NCI-H1048 (cell line): ENCODE measurements at places on chromosomes 3 and 15.

DNA sequence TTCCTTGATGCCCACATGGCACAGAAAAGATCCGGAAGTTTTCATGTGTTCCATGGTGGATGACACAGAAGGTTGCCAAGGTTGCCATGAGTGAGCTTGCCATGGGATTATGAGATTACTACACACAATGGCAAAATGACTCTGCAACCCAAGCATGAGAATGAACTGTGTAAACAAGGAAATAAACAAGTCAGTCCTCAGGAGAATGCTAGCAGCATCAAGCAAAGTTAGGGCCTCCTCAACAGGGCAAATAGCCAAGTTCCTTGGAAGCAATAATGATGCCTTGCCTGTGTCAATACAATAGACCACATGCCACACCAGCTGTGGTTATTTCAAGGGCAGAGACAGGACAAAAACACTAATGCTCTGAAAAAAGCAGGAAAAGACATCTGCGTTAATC is 41.8 kb downstream of the AQR start:
- DNase-seq, result no peak

DNA sequence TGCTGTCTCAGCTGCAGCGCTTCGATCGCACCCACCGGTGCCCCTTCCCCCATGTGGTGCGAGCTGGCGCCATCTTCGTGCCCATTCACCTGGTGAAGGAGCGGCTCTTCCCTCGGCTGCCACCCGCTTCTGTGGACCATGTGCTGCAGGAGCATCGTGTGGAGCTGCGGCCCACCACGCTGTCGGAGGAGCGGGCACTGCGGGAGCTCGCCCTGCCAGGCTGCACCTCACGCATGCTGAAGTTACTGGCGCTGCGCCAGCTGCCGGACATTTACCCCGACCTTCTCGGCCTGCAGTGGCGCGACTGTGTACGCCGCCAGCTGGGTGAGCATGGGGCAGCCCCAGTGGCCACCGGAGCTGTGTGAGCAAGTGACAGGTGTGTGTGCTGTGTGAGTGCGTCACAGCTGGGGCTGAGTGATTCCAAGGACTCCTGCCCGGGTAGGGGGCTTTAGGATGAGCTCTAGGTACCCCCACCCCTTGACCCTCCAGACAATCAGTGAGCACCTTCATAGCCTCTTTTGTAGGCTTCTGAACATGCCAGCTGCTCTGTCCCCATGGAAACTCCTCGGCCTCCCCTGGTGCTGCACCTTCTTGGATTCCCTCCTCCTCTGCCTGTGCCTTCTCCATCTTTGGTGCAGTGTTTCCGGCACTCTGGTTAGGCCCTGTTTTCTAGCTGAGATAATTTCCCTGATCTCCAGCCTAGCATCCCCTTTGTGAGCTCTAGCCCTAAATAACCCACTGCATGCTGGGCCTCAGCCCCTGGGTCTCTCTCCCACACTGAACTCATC is 7.0 kb downstream of the C15orf39 start:
- no peak for DNase-seq

GRCh38 chr3:56373386-56373785 is 94.9 kb downstream of the ERC2 start:
- DNase-seq, result no peak

GRCh38 chr15:53786401-53786800 is 26.9 kb upstream of the WDR72 start:
- DNase-seq, result no peak

- no peak for DNase-seq
These were observed 11.3 kb downstream of the QTRT2 start for GRCh38 chr3:114067804-114068203.

GRCh38 chr3:150324788-150325187 is 83.3 kb upstream of the TSC22D2 start:
- no peak for DNase-seq

- DNase-seq, result no peak
These were observed 20.7 kb downstream of the IGSF11 start for GRCh38 chr3:119013951-119014350.

DNA sequence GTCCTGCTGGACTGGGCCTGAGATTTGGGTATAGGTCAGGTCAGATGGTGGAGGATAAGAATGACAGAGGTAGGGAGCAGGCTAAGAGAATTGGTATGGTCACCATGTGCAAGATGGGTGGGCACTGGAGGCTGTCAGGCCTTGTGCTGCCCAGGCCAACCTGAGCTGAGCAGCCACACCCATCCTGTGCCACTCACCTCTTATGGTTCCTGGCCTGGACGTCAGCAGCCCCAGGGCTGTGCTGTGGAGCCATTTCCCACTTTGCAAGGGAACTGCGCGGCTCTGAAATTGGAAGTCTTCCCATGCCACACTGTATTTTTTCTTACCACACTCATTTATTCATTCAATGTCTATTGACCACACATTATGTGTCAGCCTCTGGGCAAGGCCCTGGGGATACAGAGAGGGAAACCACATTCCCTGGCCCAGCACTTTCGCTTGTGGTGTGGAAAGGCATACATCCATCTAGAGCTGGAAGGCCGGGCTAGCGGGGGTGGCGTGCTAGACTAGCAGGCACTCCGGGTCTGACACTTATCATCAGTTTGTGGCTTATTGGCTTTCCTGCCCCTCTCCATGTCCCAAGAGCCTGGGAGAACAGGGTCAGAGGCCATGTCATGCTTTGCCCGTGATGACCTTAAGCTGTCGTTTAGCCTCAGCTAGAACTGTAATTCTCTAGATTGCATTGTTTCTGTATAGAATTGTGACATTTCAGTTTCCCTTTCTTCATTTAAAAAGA is 51.1 kb upstream of the POLG start:
- DNase-seq, result no peak

DNA sequence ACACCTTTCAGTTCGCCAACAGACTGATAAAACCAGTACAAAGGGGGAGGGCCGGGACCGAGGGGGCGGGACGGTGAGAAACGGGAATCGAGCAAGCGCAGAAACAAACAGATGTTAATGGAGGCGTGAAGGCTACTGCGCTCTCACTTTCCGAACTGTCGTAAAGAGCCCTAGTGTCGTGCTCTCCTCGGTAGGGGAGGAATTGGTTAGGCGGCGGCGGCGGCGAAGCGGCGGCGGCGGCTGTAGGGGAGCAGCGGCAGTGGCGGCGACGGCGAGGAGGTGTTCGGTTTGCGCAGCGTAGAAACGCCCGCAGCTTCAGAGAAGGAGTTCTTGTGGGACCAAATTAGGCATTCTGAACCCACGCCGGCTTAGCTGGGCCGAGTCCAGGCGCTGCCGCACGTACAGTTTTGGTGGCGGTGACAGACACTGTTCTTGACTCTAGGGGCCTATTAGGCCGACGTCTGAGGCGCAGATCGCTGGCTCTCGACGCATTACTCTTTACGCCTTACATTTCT is at the start of gene RNF111:
Gene RNF111 (plus strand): TSS at position 173 of the 515 bp plus-strand sequence. CDS start 43,160 bp downstream, outside the sequence.
- DNase-seq, result peak; percentile 67

DNA sequence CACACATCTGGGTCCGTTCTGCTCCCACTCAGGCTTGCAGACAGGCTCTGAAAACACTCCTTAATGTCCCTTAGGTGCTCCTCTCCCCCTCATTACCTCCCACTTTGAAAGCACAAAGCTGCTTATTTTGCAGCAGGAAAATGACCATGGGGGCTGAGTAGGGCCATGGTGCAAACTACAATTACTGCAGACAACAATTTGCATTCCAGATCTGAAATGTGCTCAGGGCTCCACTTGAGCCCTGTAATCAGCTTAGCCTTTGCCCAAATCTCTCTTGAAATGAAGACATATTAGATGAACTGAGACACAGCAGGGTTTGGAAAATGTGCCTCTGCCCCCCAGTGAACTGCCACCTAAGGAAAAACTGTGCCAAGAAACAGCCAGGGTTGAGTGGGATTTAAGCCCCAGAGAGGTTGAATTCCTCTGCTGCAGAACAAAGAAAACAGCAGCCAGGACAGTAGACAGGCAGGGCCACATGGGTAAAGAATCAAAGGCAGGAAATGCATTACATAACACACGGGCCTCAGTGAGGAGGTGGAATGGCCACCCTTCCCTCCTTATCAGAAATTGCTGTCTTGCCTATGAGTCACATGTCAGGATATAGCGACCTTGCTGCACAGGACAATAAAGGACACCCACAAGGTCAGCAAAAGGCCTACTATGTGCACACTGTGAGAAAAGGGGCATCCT is 126.8 kb upstream of the ARHGEF3 start:
- DNase-seq, result no peak

DNA sequence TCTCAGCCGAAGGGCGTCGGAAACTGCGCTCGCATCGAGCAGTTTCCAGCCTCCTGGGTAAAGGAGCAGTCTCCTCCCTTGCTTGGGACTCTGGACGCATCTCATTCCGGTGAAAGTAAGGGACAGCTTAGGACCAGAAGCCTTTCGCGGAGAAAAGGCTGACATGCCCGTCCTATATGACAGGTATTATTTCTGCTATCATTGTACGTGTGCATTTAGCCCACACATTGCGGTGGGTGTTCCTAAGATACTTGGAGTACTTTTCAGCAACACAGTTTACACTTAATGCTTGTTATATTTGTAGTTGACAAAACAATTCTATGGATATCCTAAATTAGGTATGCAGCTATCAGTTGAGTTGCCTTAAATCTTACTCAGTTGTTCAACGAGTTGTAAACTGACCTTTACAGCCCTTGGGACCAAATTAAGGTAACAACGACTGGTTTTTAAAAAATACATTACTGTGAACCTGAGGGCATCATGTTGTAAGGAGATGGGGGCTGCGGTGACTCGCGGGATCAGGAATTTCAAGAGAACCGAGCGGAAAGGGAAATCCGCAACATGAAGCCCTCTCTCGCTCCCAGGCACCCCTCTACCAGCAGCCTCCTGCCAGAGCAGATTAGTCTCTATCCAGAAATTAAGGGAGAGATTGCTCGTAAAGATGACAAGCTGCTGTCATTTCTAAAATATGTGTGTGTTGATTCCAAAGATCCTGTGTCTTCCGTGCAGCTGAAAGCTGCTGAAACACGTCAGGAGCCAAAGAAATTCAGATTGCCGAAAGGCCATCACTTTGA is 632 bp upstream of the COPS2 start:
- no peak for DNase-seq

DNA sequence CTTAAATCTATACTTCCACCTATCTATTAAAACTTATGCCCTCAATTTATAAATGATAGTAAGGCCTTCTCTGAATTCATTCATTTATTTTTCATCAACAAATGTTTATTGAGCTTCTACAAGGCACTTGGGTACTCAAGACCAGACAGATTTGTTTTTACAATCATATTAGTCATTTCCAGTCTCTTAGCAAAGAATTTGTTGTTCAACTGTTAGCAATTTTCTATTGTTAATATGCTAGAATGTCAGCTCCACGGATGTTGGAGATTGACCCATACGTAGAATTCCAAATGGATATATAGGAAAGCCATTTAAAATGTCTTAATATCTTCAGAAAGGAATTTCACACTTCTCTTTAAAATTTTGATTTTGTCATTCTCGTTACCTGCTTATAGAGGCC is 36.7 kb downstream of the ZBTB38 start:
- no peak for DNase-seq

- no peak for DNase-seq
These were observed 19.2 kb downstream of the LIMD1 start for GRCh38 chr3:45613791-45614190.

DNA sequence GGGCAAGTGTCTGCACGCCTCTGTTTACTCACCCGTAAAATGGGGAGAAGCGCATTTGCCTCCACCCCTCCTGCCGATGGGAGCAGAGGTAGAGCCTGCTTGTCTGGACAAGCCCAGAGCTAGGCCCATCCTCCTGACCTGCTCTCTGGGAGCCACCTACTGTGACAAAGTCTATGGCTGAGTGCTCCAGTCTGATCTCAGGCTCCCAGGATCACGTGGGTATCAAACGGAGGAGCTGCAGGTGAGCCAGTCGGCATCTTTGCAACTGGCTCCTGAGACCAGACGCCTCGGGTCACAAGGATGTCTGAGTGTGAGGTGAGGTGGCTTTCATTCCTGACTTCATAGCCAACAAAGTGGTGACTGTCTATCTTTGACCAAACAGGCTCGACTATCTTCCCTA is 2.1 kb upstream of the ALDH1A3 start:
- no peak for DNase-seq
